ENCODE measurements at places on chromosomes 4 and X.

DNA sequence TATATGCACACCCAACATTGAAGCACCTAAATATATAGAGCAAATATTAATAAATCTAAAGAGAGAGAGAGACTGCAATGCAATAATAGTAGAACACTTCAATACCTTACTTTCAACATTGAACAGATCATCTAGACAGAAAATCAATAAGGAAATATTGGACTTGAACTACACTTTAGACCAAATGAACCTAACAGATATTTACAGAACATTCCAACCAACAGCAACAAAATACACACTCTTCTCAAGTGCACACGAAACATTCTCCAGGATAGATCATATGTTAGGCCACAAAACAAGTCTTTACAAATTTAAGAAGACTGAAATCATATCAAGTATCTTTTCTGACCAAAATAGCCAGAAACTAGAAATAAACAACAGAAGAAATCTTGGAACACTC is 66.6 kb downstream of the CD99L2 start:
- no peak for DNase-seq

DNA sequence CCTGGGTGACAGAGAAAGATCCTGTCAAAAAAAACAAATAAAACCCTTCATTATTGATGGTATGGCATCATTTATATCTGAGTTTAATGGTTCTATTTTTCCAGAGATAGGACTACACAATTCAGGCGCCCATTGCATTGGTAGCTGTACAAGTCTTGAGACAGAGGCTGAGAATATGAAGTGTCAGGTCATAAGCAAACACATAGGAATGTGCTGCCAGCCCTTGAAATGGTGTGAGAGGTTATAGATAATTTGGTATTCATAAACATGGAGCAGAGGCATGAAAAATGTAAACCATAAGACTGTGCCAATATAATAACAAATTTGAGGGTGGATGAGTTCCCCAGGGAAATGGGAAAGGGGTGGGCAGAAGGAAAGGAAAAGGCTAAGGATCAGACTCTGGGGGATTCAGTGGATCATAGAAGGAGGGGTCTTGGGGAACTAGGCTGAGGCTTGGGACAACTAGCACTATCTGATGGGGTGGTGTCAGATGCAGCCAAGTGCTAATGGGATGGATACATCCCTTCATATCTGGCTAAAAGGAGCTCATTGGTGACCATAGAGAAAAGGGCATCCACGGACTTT is 50.8 kb downstream of the MAOA start:
- no peak for DNase-seq

DNA sequence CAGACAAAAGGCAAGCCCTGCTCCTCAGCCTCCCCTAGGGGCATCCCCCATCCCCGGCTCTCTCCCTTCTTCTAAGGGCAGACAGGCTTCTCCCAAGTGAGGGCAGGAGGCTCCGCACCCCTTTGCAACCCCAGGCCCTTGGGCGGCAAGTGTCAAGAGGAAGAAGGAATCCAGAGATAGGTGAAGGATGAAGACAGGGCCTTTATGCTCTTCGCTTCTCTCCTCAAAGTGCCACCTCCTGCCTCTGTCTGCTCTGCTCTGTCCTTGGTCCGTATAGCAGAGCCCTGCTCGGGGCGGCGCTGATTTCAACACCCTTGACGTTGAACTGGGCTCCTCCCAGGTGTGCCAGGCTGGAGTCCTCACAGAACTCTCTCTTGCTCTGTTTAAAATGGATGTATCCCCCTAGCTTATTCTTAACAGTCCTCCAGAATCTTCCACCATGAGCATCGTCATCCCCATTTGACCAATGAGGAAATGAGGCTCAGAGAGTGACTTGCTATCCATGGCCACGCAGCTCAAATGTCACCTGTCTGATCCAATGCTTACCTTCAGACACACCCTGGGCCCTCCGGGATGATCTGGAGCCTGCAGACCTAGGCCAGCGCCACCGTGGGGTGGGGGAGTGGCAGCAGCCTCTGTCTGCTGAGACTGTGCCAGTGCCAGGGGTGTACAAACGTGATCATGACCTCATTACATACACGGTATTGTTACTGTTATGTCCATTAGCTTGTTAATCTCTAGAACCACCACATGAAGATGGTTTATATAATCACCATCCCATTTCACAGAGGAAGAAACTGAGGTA is 99.8 kb downstream of the PHKA2 start:
- DNase-seq, result no peak

DNA sequence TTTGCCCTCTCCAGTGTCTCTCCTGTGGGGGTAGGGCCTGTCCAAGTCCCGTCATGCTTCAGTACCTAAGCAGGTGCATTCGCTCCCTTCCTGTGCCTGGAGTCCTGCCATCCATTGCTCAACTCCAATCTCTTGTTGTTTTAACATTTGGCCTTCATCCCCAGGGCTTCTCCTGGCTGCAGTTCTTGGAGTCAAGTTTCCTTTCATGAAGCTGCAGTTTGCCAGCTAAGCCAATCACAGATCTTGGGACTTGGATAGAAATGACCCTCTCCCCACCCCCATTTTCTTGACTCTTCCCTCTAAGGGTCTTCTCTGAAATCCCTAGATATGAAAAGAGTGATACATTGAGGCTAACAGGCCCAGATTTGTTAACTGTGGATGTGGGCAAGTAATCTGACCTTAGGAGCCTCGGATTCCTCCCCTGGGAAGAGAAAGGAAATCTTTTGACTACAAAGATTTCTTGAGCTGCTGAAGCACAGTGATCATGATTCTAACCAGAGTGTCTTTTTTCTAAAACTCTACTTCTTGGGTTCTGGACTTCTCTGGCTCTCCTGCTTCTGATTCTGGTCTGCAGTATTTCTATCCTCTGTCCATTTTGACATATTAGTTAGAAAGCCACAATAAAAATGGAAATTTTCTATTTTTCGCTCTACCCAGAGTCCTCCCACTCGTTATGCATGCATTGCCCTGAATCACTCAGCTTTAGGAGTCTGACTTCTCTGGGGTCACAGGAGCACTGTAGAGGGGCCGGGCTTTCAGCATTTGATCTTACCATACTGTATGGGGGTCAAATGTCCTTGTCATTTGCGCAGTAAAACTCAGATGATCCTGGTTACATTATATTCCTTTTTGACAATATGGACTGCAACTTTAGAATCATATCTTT is 61.0 kb downstream of the CHRNA9 start:
- no peak for DNase-seq

- no peak for DNase-seq
Measured at GRCh38 chr4:94395562-94395961, 52.9 kb upstream of the HPGDS start.

DNA sequence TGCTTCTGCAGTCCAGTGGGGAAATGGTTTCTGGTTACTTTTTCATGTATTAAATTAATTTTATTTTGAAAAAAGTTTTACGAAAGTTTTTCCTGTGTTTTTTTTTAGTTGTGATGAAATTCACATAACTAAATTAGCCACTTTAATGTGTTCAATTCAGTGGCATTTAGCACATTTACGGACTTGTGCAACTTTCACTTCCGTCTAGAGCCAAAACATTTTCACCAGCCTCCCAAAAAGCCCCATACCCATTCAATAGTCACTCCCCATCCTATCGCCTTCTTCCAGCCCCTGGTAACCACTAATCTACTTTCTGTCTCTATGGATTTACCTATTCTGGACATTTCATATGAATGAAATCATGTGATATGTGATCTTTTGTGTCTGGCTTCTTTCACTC is 22.8 kb upstream of the TBL1X start:
- DNase-seq, result no peak

DNA sequence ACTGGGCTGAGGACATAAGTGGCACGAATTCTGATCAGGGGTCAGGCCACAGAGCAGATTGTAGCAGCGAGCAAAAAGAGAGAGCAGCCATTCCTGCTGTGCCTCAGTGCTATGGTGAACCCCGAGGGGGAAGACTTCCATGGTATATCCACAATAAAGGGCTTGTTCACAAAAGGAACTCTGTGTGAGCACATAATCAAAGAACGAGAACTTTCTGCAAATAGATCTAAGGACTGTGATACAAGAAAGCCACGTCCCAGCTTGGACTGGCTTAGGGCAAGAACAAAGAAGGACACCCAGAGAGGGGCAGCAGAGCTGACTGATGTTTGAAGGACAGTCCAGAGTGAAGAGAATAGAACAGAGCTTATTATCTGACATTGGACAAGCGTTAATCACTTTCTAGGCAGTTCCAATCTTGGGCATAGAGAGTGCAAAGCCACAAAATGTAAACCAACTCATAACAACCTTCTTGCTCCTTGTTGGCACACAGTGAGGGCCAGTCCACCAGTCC is 24.0 kb downstream of the PPEF2 start:
- DNase-seq, result no peak

GRCh38 chrX:115134382-115134781 is 54.8 kb upstream of the RBMXL3 start:
- no peak for DNase-seq

DNA sequence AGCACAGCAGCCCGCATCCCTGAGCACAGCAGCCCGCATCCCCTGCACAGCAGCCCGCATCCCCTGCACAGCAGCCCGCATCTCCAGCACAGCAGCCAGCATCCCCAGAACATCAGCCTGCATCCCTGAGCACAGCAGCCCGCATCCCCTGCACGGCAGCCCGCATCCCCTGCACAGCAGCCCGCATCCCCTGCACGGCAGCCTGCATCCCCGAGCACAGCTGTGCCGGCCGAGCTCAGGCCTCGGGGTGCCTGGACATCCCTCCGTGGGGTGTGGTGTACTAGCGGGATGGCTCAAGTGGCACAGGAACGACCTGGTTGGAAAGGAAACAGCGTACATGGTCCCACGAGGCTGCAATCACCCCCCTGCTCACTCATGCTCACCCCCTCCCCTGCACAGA is 26.8 kb downstream of the ABLIM2 start:
- DNase-seq, result no peak

DNA sequence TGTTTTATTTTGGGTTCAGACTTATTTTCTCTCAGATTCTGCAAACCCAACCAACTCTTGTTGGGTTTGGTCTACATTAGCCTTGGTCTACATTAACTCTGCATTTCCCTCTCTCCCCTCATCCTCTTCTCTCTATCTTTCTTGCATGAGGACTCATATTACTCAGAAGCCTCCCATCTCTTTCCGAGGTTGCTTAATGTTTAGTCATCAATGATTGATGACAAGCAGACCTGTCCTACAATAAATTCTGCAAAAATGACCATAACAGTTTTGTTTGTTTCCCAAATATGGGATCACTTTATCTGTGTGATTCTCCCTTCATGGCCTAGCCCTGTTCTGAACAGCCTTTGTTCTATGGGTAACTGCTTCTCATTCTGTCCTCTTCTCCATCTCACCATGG is 75.2 kb downstream of the GABRB1 start:
- no peak for DNase-seq

DNA sequence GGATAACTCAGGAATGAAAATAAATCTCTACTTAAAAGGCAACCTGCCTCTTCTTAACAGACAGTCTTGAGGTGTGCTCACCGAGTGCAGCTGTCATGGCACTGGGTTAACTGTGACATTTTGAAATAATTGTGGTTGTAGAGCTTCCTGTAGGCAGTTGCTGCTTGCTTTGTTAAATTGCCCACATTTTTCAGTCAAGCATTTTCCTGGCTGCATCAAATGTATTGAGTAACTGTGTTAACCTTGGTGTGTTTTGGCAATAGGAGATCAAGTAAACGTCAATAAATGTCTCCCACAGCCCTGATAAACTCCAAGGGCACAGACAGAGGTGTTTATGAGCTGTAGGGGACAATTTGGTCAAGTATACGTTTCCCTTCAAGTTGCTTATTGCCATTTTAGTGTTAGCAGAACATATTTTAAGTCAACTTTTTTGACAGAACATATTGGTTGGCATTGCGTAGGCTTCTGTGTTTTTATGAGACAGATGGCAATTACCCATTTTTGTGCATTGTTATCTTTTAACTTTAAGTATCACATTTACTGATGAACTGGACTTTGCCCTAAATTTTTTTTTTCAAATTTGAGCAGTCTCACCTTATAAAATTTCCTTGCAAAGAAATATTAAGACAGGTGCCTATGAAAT is 527.4 kb downstream of the C4orf33 start:
- no peak for DNase-seq
